ENCODE measurements at places on chromosomes 3 and 15. TPM values are rescaled to one million over a fixed set of nuclear protein-coding genes. Genes with fewer than 3 reads are reported as not detected.
A peak's percentile ranks its signal among the peaks of the same experiment; 100 is the strongest.

DNA sequence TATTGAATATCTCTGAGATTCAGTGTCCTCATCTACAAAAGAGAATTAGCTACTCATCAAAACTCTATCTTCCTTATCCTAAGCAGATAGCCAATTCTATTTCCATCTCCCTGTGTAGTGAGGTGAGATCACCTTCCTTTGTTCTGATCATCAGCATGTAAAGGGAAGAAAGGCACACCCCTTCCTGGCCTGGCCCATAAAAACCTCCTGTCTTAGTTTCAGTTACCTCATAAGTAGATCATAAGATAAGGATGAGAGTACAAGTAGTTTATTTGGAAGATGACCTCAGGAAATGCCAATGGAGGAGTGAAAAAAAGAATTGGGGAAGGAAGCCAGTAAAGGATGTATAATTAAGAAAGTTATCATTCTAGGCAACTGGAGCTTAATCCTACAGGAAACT lies 114.5 kb upstream of the GADL1 start:
- H3K4me1 ChIP-seq = no peaks in the 10 kb centered on the region
- DNase-seq = no peak
- no peak overlapping the region for H3K27ac ChIP-seq
- H3K27me3 ChIP-seq = no peaks in the 10 kb centered on the region
- H3K4me3 ChIP-seq = no peak overlapping the region
- no peaks in the 10 kb centered on the region for H3K36me3 ChIP-seq

DNA sequence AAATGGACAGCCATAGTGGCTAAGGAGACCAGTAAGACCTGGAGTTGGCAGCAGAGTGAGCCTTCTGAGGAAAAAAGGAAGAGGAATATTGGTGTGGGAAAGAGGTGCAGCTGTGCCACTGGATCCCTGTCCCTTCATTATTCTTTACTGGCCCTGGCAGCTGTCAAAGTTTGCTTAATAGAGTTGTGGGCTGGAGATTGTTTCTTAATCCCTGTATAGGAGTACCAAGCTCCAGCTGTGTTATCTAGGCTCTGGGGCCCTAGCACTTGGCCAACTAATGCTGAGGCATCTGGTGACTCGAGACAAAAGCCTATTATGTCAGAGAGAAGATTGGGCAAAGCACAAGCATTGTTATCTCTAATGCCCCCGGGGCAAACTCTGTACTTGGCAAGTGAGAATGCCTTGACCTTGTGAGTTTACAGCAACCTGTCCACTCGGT lies 61.4 kb downstream of the ZNF609 start:
- no peaks in the 10 kb centered on the region for H3K27me3 ChIP-seq
- no peak for DNase-seq
- H3K27ac ChIP-seq = peak overlapping the region; percentile 35
- H3K4me1 ChIP-seq = no peaks in the 10 kb centered on the region
- H3K4me3 ChIP-seq = no peak overlapping the region

DNA sequence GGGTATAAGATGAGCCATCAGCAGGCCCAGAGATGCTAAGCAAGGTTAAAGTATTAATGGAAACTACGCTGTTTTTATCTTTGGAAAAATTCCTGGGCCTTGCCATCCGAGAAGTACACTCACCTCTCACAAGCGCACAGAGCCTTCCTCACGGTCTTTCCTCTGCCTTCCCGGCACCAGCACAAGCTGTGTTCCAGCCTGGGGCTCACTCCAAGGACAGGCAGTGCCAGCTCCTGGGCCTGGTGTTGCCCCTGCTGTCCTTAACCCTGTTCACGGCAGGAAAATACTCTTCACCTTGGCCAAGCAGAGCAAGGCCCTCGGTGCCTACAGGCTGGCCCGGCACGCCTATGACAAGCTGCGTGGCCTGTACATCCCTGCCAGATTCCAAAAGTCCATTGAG lies 14.3 kb upstream of the RHO start:
- no peaks in the 10 kb centered on the region for H3K36me3 ChIP-seq
- no peak overlapping the region for H3K4me3 ChIP-seq
- H3K27ac ChIP-seq = no peak overlapping the region
- no peak for DNase-seq

GRCh38 chr15:76168237-76168984 lies 108.6 kb downstream of the TMEM266 start:
- no peak for DNase-seq
- no peaks in the 10 kb centered on the region for H3K27me3 ChIP-seq
- no peak overlapping the region for H3K4me3 ChIP-seq
- H3K4me1 ChIP-seq = no peaks in the 10 kb centered on the region
- H3K27ac ChIP-seq = no peak overlapping the region
- no peaks in the 10 kb centered on the region for H3K36me3 ChIP-seq

The GRM2 gene
- 0.63 TPM for total RNA-seq
